ENCODE measurements at places on chromosomes 11 and 22. TPM values are rescaled to one million over a fixed set of nuclear protein-coding genes. Genes with fewer than 3 reads are reported as not detected.

- DNase-seq: peak; percentile 19
Measured at GRCh38 chr11:75966537-75967287, 151.7 kb downstream of the UVRAG start.

DNA sequence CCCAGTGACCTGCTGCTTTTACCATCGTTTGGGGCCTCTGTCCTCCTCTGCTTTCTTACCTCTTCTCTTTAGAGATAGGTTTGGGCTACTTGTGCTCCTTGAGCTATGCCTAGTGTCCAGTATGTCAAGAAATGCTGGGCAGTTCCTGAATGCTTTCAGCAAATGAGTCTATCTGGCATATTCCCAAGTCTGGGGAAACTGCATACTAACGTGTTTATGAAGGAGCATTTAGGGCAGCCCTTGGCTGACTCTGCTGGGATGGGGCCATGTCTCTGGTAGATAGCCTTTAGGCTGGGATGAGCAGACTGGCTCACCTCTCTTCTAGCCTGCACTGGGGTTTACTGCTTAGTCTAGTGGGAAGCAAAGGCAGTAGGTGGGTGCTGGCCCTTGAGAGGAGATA lies 43.7 kb upstream of the SUSD2 start:
- DNase-seq: peak; percentile 36

APOL3 gene
- 0.79 TPM for polyA plus RNA-seq

DNA sequence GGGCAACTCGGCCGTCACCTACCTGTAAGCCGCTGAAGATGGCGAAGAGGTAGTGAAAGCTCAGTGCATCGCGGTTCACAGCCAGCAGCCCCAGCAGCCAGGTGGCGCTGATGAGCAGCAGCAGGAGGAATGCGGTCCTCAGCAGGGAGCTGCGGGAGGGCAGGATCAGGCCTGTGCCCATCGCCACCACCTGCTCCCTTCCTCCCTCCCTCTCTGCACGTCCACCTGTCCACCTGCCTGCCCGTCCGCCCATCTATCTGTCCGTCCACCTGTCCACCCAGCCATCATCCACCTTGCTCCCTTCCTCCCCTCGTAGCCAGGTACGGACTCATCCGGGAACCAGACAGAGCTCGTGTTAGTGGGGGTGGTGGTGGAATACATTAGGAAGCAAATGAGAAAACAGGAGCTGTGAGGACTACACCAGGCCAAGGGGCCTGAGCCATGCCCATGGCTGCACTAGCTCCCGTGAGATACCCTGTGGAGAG lies 32.2 kb downstream of the TRMU start:
- DNase-seq: peak; percentile 78

SORL1 gene
- 13.5 TPM for polyA plus RNA-seq

DNA sequence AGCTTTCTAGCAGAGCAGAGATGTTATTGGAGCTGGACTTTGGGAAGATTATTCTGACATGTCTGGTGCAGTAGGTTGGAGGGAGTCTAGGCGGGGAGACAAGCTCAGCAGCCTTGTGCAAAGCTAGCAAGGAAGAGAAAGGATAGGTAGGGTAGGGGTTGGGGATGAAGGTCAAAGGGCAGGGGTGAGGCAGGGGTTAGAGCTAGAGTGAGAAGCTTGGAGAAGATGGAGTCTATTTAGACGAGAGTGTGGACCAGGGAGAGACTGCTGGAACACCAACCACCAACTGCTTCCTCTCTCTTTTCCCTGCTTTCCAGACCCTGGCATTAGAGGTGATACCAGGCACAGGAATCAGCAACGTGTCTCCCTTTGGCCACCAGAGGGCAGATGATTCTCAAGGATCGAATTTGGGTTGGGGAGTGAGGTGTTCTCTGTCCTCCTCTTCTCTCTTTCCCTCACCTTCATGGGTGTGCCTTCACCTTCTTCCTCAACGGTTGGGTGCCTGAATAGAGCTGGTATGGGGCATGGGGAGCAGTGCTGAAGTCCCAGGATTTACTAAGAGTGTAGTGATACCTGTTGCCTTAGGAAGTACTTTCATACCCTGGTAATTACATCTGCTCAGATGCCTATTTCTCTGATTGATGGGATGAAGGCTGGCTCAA lies 1.8 kb upstream of the MARK2 start:
- DNase-seq: peak; percentile 87

DNA sequence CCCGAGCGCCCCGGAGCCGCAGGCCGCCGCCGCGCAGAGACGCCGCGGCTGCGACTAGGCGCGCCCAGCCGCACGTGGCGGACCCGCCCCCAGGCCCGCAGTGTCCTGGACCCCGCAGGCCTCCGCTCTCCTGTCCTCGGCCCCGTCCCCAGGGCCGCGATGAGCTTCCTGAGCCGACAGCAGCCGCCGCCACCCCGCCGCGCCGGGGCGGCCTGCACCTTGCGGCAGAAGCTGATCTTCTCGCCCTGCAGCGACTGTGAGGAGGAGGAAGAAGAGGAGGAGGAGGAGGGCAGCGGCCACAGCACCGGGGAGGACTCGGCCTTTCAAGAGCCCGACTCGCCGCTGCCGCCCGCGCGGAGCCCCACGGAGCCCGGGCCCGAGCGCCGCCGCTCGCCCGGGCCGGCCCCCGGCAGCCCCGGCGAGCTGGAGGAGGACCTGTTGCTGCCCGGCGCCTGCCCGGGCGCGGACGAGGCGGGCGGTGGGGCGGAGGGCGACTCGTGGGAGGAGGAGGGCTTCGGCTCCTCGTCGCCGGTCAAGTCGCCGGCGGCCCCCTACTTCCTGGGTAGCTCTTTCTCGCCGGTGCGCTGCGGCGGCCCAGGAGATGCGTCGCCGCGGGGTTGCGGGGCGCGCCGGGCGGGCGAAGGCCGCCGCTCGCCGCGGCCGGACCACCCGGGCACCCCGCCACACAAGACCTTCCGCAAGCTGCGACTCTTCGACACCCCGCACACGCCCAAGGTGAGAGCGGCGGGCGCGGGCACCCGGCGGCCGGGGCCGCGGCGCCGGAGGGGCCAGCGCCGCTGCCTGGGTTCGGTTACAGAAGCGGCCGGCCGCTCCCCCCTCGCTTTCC lies 528 bp downstream of the WEE1 start:
- peak; percentile 46 for DNase-seq

MMP8 gene
- not detected for polyA plus RNA-seq

DNA sequence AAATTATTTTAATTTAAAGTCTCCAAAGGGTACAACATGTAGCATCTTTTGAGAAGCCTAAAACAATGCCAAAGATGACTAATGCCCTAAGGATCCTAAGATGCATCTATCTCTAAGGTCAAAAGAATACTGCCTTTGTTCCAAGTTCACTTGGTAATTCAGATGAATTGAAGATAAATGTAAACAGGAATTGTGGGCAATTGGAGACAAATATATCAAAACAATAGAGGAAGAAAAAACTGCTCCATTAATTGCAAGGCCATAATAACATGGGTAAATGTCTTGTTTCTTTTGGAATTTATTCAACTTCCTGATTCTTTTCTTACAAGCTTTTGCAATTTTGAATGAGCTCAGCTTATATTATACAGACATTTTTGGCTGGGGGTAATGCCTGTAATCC lies 338.6 kb downstream of the TTC28 start:
- DNase-seq: no peak

DNA sequence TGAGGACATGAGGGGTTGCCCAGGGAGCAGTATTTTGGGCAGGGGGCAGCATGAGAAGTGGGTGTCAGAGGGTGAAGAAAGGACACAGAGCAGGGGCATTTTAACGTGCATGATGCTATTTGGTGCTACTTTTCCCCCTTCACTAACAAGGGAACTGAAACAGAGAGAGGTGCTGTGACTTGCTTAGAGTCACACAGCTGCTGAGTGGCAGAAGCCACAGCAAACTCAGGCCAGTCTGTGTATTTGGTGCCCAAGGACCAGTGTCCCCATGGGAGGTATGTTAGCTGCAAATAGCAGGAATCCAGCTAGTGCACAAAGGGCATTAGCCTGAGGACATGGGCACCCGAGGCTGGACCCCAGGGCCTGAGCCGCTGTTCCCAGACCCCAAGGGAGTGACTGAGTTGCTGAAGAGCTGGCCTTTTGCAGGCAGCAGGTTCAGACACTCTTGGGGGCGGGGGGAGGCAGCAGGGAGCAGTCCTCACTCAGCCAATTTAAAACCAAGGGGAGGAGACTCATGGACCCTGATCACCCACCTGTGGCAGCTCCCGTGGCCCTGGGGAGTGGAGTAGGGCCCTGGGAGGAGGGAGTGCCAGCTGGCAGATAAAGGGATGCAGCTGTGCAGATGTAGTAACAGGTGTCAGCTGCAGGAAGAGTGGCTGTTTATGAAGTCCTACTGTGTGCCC lies 14.6 kb downstream of the PARVG start:
- no peak for DNase-seq

GRCh38 chr11:86301742-86302091 lies 323 bp upstream of the HIKESHI start:
- no peak for DNase-seq

NRIP3 gene
- polyA plus RNA-seq: 2.2 TPM

GRCh38 chr22:46575911-46576555 lies 38.6 kb upstream of the CELSR1 start:
- DNase-seq: peak; percentile 45
